ENCODE measurements at places on chromosomes 2 and 18.

- no peak for DNase-seq
These were observed 1077.3 kb upstream of the TMEFF2 start for GRCh38 chr2:193272011-193272410.

DNA sequence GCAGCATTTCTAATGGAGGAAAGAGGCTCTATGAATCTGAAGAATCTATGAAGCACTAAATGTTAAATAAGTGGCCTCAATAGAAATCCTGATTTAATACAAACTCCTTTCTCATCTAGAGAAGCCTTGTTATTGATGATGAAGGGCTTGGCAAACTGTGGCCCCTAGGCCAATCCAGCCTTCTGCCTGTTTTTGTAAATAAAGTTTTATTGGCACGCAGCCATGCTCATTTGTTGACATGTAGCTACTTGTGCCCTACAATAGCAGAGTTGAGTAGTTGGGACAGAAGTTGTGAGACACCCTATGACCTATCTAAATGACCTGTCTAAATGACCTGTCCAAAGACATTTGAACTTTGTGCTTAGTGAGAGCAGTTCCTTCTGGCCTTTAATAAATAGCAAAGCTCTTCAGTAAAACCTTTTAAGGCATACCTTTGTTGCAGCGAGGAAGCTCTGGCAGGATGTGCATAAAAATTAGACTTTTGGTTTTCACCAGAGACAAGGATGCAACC lies 484.4 kb upstream of the SPRED2 start:
- DNase-seq, result no peak

GRCh38 chr2:226644399-226644865 lies 155.2 kb downstream of the IRS1 start:
- no peak for DNase-seq

GRCh38 chr18:6605115-6605869 lies 124.2 kb upstream of the ARHGAP28 start:
- no peak for DNase-seq

DNA sequence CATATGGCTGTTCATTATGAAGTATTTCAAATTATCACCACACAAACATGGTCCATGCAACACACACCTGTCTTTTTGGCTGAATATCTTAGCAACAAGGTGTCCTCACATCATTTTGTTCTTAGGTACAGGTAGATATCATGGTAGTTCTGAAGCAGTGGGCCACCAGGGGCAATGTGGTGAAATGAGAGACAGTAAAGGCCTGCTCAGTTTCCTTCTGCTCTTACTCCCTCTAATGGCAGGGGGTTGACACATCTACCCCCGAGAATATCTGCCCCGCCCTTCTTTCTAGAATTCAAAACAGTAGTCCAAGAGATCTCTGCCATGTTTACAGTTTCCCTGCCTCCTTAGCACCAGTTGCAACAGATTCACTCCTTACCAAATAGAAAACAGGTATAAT lies 147.0 kb upstream of the KLHL14 start:
- no peak for DNase-seq

GRCh38 chr2:71721669-71722068 lies 268.3 kb downstream of the DYSF start:
- DNase-seq, result no peak

GRCh38 chr18:69109686-69110085 lies 291.0 kb upstream of the DOK6 start:
- no peak for DNase-seq

DNA sequence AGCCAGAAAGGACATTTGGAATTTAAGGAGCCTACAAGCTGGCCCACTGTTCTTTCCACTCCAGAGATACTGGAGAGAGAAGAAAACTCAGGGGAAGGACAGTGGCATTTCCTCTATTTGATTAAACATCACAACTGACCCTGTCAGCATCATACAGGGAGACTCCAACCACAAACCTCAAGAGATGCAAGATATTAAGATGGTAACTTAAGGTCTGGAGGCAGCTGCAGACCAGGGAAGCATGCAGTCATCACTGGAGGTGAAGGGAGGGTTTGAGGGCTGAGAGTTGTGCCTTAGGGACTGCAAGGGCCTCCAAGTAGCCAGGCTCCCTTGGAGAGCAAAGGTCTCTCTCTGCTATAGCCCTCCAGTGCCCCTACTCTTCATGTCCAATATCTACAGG lies 67.4 kb downstream of the RNF152 start:
- no peak for DNase-seq

GRCh38 chr2:150127995-150128394 lies 359.5 kb downstream of the RND3 start:
- no peak for DNase-seq

DNA sequence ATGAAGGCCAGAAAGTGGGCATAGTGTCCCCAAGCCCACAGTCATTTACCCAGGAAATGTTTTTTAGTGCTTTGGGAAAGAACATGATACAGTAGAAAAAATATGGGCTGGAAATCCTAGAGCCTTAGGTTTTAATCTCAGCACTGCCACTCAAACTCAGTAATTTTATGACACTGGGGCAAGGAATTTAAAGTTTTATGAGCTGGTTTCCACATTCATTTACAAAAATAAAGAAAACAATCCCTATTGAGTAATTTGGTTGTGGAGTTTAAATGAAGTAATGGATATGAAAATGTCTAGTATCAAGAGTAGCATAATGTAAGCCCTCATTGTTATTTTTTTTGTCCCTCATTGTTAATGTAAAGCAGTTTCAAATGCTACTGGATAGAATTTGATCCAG lies 51.5 kb upstream of the FRZB start:
- DNase-seq, result no peak

GRCh38 chr2:225615514-225615913 lies 216.0 kb downstream of the NYAP2 start:
- DNase-seq, result no peak

- no peak for DNase-seq
These were observed 11.7 kb downstream of the YIPF4 start for GRCh38 chr2:32289165-32289999.

DNA sequence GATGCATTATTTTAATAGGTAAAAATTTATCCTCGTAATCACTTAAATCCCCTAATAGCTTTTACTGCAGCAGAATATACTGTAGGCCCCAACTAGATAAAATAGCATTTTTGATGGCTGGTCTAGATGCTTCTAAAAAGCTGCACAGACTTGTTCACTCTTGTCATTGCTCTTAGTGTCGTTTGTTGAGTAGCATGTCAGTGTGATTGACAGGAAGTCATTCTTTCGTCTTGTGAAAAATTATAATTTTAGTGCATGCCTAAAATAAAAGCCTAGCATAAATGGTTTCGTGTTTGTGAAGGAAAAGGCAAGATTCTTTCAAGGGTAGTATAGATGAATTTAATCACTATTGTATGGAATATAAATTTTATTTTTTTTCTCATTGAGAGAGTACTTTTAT lies 275.0 kb downstream of the PTGR3 start:
- DNase-seq, result no peak

DNA sequence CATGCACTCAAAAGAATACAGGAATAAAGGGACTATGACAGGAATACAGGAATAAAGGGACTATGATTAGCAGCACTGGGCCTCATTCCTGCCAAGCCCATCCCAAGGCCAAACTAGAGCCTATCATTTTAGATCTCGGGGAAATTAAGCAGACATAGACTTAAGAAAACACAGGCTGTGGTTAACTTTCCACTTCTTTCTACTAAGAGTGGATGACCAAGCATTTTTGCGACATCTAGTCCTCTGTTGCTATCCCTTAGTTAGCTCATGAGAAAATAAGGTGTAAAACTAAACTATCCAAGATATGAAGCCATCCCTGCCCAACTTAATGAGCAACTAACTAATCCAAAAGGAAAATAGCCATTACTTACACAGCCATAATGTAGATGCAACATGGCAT lies 5.9 kb downstream of the LYPD1 start:
- DNase-seq, result no peak

GRCh38 chr18:55953326-55953725 lies 365.3 kb upstream of the TCF4 start:
- no peak for DNase-seq

DNA sequence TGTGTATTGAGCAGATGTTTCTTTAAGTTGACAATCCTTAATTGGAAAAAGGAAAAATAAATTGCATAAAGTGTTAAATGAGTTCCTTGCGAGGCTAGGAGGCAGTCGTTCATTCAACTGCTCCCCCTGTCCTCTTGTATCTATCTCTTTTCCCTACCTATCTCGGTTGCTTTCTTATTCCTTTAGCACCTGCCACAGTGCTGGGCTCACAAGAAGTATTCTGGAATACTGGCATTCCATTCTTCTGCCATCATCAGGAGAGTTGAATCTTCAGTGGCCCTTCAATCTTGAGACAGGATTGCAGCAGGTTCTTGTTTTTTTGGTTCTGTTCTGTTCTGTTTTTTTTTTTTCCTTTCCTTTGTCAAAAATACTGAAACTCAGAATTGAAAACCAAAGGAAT lies 143.1 kb upstream of the AQP4 start:
- no peak for DNase-seq

- no peak for DNase-seq
These were observed 2.0 kb downstream of the AGPS start for GRCh38 chr2:177394594-177394973.

GRCh38 chr18:70373042-70373519 lies 84.2 kb downstream of the SOCS6 start:
- no peak for DNase-seq

DNA sequence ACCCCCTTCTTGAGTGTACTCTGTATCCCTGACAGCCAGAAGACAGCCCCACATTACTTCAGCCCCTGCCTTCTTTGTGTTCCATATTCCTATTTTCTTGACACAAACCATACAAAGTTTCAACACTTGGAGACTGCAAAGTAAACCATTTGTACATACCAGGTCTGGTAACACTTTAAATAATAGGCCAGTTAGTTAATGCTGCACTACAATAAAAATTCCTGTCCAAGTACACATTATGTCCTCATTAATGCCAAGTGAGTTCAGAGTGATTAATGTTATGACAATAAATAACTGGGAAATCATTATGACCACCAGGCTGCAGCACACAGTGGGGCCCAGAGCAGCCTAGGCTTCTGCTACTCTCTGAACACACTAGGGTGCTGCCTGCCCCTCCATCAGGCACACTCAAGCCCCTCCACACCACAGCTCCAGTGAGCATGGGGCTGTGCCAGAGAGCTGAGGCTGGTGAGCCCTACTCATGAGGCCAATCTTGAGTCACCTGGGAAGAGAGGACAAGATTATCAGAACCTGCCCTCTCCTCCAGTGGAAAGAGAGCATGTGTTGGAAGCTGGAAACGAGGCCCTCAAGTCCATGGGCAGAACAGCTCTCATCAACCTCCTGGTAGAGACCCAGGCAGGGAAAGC lies 138.7 kb downstream of the TTC32 start:
- DNase-seq, result no peak

- no peak for DNase-seq
These were observed 421.5 kb upstream of the POU3F3 start for GRCh38 chr2:104432401-104432800.
